ENCODE measurements at places on chromosomes 2 and 18. TPM values are rescaled to one million over a fixed set of nuclear protein-coding genes. Genes with fewer than 3 reads are reported as not detected.
A peak's percentile ranks its signal among the peaks of the same experiment; 100 is the strongest.

Gene CCDC102B
- total RNA-seq, result 3.5 TPM

Gene SLC4A5
- not detected for total RNA-seq

GRCh38 chr2:33018271-33018670, 71.5 kb downstream of the LTBP1 start:
- DNase-seq, result no peak
- no peak overlapping the region for H3K4me3 ChIP-seq
- H3K4me1 ChIP-seq, result peaks cover 81% of the 10 kb centered on the region
- H3K27me3 ChIP-seq, result no peaks in the 10 kb centered on the region

DNA sequence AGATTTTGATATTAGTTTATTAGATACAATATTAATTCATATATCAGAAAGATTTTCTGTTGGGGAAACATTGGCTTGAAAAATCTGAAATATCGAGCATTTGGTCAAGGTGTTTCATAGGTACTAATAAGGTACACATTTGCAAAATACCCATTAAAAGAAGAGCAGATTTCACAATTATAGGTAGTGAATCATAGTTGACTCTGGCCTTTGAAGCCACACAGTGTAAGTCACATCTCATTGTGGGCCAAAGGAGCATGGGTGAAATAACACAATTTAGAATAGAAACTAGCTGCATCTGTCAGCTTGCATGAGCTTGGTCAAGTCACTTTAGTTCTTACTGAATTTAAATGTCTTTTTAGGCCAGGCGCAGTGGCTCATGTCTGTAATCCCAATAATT, 4.9 kb downstream of the KDM3A start:
- H3K36me3 ChIP-seq, result peaks cover 50% of the 10 kb centered on the region
- H3K4me1 ChIP-seq, result peaks cover 55% of the 10 kb centered on the region
- H3K27me3 ChIP-seq, result no peaks in the 10 kb centered on the region
- DNase-seq, result no peak

Gene MROH2A
- not detected for total RNA-seq

Gene HAAO
- not detected for total RNA-seq

DNA sequence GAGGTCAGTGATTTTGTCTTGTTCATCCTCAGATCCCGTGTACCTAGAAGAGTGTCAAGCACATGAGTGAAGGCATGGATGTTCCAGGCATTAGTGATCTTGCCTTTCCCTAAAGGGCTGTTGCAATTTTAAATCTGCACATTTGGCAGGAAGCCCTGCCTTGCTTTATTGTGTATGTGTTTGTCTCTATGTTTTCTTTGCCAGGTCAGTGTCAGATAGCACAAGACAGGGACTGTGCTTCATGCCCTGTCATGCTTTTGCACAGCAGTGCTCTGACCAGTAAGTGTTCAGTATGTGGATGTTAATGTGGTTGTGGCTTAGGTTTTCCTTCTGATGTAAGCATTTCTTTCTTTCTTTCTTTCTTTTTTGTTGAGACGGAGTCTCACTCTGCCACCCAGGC, 131.5 kb downstream of the RGPD3 start:
- no peaks in the 10 kb centered on the region for H3K36me3 ChIP-seq
- H3K4me1 ChIP-seq, result no peaks in the 10 kb centered on the region
- no peak overlapping the region for H3K4me3 ChIP-seq
- DNase-seq, result no peak
- H3K27me3 ChIP-seq, result no peaks in the 10 kb centered on the region
- no peak overlapping the region for H3K27ac ChIP-seq

- H3K36me3 ChIP-seq, result peaks cover 6% of the 10 kb centered on the region
- no peak overlapping the region for H3K4me3 ChIP-seq
- peaks cover 8% of the 10 kb centered on the region for H3K27me3 ChIP-seq
These were observed 2.4 kb downstream of the ALKAL2 start for GRCh38 chr2:285531-285930.

GRCh38 chr18:13474336-13474735, 252.0 kb downstream of the FAM210A start:
- no peak overlapping the region for H3K4me3 ChIP-seq
- no peaks in the 10 kb centered on the region for H3K4me1 ChIP-seq
- H3K36me3 ChIP-seq, result no peaks in the 10 kb centered on the region
- DNase-seq, result no peak

GRCh38 chr2:142757111-142757510, 120.4 kb upstream of the KYNU start:
- DNase-seq, result no peak
- H3K4me3 ChIP-seq, result no peak overlapping the region
- no peaks in the 10 kb centered on the region for H3K36me3 ChIP-seq
- no peaks in the 10 kb centered on the region for H3K4me1 ChIP-seq
- H3K27ac ChIP-seq, result no peak overlapping the region

Gene ZNF892
- 0.66 TPM for total RNA-seq

- H3K27me3 ChIP-seq, result no peaks in the 10 kb centered on the region
- H3K4me3 ChIP-seq, result no peak overlapping the region
- peaks cover 19% of the 10 kb centered on the region for H3K4me1 ChIP-seq
- H3K27ac ChIP-seq, result no peak overlapping the region
These were observed 89.3 kb upstream of the OTOS start for GRCh38 chr2:240229603-240230235.

DNA sequence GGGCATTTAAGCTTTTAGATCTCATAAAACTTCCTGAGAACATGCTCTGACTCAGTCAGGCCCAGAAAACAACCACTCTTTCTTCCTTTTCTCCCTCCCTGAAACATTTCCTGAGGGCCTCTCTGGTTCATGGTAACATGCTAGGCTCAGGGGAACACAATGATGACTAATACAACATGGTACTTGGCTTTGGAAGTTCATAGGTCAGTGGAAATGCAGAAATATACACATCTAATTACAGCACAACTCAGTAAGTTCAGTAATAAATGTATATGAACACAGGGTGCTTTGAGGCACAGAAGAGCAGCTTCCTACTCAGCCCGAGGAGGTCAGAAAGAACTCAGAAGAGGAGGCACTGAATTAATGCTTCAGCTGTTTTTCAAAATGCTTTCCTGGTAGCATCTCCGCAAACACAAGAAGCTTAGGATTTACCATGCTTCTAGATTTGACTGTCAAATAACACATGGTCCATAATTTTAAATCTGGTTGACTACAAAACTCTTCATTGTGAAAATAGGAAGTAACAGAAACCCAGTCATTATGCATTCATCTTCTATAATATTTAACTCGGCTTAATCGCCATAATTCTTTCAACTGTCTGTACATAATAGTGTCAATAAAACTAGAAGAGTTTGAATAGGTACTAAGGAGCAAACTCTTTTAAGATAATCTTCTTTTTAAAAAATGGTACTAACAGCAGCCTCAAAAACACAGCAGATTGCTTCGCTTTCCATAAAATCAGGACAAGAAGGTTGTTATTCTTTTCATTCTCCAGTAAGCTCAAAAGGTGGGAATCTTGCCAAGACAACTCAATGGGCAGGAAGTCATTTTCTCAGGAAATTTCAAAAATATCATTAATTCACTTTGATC, 251.3 kb downstream of the DLGAP1 start:
- H3K4me3 ChIP-seq, result no peak overlapping the region
- H3K27ac ChIP-seq, result no peak overlapping the region
- H3K36me3 ChIP-seq, result 0 out of 2 replicates have a peak, but pooled peaks cover 7% of the 10 kb centered on the region
- H3K4me1 ChIP-seq, result no peaks in the 10 kb centered on the region

GRCh38 chr2:240013343-240013742, 11.8 kb downstream of the NDUFA10 start:
- peak; percentile 33 for DNase-seq
- H3K27me3 ChIP-seq, result peaks cover 2% of the 10 kb centered on the region
- no peak overlapping the region for H3K4me3 ChIP-seq
- peaks cover 16% of the 10 kb centered on the region for H3K36me3 ChIP-seq

Gene CLEC4F
- total RNA-seq, result not detected

DNA sequence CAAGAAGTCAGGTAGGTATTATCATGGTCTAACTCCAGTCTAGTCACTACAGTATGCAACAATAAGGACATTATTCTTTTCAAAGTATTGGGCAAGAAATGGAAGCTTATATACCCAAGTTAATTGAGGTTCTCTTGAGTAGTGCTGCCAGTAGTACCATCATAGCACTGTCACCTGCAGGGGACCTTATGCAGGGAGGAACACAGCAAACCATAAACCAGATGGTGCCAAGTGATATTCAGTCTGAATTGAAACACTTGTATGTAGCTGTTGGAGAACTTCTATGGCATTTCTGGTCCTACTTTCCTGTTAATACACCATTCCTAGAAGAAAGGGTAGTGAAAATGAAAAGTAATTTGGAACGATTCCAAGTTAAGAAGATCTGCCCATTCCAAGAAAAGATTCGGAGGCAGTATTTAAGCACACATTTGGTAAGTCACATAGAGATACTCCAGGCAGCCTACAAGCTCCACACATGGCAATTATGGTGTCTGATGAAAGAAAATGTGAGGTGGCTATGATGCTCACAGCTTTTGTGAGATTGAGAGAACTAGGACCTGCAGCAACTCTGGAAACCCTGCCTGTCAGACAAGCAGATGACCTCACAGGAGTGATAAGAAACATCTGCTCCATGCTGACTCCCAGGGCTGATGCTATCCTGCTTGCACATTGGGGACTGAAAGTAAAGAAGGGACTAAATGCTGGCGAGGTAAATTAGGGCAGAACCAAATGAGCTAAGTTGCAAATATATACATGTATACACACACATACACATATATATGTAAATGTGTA, 174.7 kb downstream of the MC4R start:
- DNase-seq, result no peak
- H3K27ac ChIP-seq, result no peak overlapping the region
- H3K27me3 ChIP-seq, result peaks cover 3% of the 10 kb centered on the region
- no peaks in the 10 kb centered on the region for H3K4me1 ChIP-seq
- no peaks in the 10 kb centered on the region for H3K36me3 ChIP-seq

GRCh38 chr2:10329580-10329879, 26.8 kb downstream of the HPCAL1 start:
- H3K4me3 ChIP-seq, result no peak overlapping the region
- H3K27ac ChIP-seq, result no peak overlapping the region
- peaks cover 59% of the 10 kb centered on the region for H3K4me1 ChIP-seq
- H3K27me3 ChIP-seq, result peaks cover 9% of the 10 kb centered on the region

DNA sequence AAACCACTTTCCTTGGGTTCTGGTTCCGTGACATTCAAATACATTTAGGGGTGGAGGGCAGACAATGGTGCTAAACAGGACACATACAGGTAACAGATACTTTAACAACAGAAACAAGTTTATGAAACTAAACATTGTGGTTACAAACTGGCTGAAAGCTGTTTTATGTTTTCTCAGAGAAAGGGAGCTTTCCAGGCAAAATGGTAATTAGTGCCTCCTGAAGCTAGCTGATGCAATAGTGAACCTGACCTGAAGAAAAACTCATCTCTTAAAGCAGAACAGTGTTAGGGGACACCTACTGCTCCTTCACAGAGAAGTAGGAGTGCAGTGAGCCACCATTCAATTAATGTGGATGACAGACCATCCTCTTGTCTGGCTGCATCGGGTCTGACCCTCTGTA, 138.9 kb downstream of the CCDC148 start:
- H3K27me3 ChIP-seq, result peaks cover 7% of the 10 kb centered on the region
- no peak overlapping the region for H3K27ac ChIP-seq
- H3K4me1 ChIP-seq, result peaks cover 32% of the 10 kb centered on the region
- H3K4me3 ChIP-seq, result no peak overlapping the region
- H3K36me3 ChIP-seq, result no peaks in the 10 kb centered on the region

DNA sequence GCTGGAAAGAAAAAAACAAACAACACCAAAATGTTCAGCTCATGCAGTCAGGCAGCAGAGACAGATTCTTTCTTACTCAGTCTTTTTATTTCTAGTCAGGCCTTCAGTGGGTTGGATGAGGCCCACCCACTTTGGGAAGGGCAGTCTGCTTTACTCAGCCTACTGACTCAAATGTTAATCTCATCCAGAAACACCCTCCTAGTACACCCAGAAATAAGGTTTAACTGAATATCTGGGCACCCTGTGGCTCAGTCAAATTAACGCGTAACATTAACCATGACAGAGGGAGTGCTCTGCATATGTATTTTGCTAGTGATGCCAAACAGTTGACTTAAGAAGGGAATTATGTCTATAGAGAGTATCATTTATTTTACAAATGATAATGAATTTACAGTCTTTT, 401.6 kb downstream of the PARD3B start:
- peaks cover 2% of the 10 kb centered on the region for H3K27me3 ChIP-seq
- no peak for DNase-seq
- H3K27ac ChIP-seq, result no peak overlapping the region
- H3K4me3 ChIP-seq, result no peak overlapping the region

DNA sequence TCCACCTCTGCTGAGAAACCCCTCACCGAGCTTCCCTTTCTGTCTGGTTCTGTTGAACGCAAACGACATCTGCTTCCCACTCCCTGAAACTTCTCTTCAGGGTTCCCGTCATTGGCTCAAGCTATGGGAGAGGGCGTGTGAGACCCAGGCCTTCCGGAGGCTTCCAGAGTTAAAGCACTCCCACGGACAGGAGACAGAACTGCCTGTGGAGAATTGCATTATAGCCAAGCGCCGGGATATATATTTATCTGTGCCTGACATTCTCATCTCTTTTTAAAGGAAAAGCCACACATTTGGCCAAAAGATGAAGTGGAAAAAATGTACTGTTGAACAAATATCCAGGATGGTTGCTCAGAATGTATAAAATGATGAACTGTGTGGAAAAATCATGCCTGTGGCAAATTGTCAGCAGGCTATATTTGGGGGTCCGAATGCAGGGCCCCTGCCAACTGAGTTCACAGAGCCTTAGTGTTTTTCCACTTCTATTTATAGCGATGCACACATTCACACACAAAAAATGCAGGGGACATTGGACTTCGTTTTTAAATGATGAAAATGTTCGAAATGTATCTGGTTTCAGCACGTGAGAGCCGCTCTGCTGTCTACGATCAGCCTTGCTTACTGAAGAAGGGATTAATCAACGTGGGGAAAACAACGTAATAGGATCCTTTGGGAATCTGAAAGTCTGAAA, 59.5 kb downstream of the E2F6 start:
- H3K27me3 ChIP-seq, result no peaks in the 10 kb centered on the region
- peaks cover 41% of the 10 kb centered on the region for H3K4me1 ChIP-seq
- H3K36me3 ChIP-seq, result no peaks in the 10 kb centered on the region

Gene SCN9A
- 67.4 TPM for total RNA-seq

- no peak for DNase-seq
- no peaks in the 10 kb centered on the region for H3K27me3 ChIP-seq
- peak overlapping the region; percentile 70 for H3K27ac ChIP-seq
- H3K36me3 ChIP-seq, result 0 out of 2 replicates have a peak, but pooled peaks cover 6% of the 10 kb centered on the region
These were observed 259.7 kb downstream of the TMX3 start for GRCh38 chr18:68455229-68455603.

DNA sequence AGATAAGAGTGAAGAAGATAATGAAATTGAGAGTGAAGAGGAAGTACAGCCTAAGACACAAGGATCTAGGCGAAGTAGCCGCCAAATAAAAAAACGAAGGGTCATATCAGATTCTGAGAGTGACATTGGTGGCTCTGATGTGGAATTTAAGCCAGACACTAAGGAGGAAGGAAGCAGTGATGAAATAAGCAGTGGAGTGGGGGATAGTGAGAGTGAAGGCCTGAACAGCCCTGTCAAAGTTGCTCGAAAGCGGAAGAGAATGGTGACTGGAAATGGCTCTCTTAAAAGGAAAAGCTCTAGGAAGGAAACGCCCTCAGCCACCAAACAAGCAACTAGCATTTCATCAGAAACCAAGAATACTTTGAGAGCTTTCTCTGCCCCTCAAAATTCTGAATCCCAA, 15.7 kb downstream of the MSH6 start:
- DNase-seq, result no peak
- no peak overlapping the region for H3K4me3 ChIP-seq
- no peaks in the 10 kb centered on the region for H3K4me1 ChIP-seq
- no peak overlapping the region for H3K27ac ChIP-seq

Gene ANO7
- 0.85 TPM for total RNA-seq

Gene FN1
- 4,538 TPM for total RNA-seq

GRCh38 chr2:25402477-25402876, 60.8 kb upstream of the DNMT3A start:
- no peak for DNase-seq
- peaks cover 4% of the 10 kb centered on the region for H3K27me3 ChIP-seq
- H3K27ac ChIP-seq, result no peak overlapping the region
- no peaks in the 10 kb centered on the region for H3K36me3 ChIP-seq

Gene EN1
- not detected for total RNA-seq

Gene OR6B2
- total RNA-seq, result not detected

Data from HFFc6 (cell line).